Amniotic stem cell (primary cell): ENCODE measurements at places on chromosomes 2 and 18.

- no peak for DNase-seq
Measured at GRCh38 chr2:185640588-185640987, 98.0 kb upstream of the FSIP2 start.

- DNase-seq = no peak
Measured at GRCh38 chr18:59547581-59548182, 149.5 kb downstream of the CCBE1 start.

GRCh38 chr2:112686348-112687217 is 34.2 kb upstream of the NT5DC4 start:
- no peak for DNase-seq

DNA sequence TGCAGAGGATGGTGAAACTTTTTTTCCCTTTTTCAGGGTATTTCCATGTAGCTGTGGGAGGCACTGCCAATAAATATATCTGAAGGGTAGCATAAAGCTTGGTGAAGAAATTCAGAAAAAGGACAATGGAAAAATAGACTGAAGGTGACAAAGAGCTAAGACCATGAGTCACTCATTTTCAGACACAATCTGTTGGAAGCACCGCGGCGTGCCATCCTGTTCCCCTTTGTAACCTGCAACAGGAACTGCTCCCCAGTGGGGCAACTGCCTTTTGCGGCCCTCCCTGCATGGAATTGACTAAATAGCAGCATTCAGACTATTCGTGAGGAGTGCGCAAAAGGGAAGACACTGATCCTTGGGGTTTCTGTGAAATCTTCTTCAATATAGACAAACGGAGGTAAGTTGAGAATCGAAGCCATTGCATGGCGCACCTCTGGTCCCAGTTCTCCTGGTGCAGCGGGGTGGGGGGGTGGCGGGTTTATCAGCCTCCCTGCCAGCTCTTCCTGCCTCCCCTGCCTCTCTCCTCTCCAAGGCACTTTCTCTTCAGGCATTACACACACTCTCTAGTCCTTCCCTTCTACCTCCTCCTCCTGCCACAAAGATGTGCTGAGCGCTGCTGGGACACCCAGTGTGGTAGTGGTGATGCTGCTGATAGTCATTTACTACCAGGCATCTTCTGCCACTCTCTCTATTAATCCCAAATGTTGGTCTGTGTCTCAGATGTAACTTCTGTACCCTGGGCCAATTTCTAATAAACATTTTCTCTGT is 126.2 kb upstream of the TMEM200C start:
- DNase-seq = no peak

DNA sequence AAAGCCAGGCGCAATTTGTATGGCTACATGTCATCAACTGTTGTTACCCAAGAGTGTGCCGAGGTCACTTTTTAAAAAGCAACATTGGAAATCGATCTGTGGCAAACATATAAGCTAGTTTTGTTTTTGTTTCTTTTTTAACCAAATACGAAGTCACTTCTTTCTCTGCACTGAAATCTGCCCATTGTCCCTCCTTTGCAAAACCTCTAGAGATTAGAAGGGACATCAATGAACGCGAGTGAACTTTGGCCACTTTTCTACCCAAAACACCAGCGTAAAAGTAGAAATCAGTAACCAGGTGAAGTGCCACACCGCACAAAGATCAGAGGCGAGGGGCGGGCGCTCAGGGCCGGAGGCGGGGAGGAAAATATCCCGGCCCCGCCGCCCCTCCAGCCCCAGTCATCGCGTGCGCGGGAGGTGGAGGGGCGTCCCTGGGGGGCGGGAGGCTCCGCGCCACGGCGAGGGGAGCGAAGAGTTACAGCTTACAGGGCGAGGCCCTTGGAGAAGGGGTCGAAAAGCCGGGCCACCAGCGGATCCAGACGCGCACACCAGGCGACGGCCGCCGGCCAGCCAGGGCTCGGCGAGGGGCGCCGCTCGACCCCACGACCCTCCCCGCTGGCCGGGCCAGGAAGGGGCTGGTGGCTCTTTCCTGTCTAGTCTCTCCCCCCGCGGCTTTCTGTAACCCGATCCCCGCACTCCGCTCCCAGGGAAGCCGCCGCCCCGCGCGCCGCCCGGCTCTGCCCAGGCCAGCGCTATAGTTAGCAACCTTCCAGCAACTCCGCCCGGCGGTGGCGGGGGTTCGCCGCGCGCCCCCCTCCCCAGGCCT is 993 bp downstream of the RBMS1 start:
- DNase-seq = peak; percentile 64

GRCh38 chr2:84247532-84247931 is 211.5 kb downstream of the SUCLG1 start:
- no peak for DNase-seq

GRCh38 chr18:48049757-48050156 is 119.3 kb upstream of the SMAD2 start:
- no peak for DNase-seq

- no peak for DNase-seq
Measured at GRCh38 chr2:68303033-68303901, 16.5 kb downstream of the CNRIP1 start.

GRCh38 chr2:120829633-120830025 is 94.0 kb downstream of the GLI2 start:
- DNase-seq = no peak

DNA sequence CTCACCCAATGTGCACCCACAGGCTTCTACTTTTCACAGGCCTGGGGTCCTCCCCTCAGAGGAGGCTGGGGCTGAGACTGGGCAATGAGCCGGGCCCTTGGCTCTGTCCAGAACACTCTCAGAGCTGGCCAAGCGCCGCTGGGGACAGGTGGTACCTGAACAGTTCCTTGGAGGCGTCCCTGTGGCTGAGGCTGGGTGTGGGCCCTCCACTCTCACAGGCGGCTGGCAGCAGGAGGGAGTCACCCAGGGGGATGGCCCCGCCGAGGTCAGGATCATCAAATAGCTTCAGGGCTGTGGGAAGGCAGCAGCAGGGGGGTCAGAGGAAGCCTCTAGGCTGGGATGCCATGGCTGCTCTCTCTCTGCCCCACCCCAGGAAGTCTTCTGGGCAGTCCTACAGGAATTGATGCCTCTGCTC is 27.1 kb downstream of the HS1BP3 start:
- no peak for DNase-seq

DNA sequence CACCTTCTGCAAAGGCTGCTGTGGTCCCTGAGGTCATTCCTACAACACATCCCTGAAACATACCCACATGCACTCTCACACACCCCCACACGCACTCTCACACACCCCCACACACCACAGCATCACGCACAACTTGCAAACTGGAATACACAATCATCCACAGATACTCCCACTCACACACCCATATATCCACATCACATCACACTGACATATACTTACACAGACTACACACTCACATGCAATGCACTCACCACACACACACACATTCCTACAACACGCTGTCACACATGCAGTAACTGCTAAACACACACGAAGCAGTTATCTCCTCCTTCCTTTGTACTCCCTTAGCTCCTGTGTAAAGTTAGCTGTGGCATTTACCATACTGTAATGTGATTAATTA is 57.1 kb upstream of the PKDCC start:
- no peak for DNase-seq

DNA sequence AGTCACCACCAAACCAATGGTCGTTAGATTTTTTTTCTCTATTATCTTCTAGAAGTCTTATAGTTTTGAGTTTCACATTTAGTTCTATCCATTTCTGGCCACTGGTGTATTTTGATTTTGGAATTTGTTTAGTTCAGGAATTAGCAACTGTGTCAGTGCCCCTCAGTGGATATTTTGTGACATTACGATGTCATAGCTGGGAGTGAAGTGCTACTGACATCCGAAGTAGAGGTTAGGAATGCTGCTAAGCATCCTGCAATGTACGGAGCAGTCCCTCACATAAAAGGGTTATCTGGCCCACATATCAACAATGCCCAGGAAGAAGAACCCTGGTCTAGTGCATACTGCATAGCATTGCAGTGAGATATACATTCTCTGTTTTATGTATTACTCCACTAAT is 157.4 kb upstream of the RGPD4 start:
- peak; percentile 14 for DNase-seq

DNA sequence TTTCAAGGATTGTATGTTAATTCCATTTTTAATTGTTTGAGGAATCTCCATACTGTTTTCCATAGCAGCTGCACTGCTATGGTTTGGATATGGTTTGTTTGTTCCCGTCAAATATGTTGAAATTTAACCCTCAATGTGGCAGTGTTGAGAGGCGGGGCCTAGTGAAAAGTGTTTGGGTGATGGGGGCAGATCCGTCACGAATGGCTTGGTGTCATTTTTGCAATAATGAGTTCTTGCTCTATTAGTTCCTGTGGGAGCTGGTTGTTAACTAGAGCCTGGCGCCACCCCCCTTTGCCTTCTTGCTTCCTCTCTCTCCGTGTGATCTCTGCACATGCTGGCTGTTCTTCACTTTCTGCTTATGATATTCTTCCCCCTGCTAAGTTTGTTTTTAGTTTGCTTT is 71.4 kb upstream of the LDLRAD4 start:
- DNase-seq = no peak

DNA sequence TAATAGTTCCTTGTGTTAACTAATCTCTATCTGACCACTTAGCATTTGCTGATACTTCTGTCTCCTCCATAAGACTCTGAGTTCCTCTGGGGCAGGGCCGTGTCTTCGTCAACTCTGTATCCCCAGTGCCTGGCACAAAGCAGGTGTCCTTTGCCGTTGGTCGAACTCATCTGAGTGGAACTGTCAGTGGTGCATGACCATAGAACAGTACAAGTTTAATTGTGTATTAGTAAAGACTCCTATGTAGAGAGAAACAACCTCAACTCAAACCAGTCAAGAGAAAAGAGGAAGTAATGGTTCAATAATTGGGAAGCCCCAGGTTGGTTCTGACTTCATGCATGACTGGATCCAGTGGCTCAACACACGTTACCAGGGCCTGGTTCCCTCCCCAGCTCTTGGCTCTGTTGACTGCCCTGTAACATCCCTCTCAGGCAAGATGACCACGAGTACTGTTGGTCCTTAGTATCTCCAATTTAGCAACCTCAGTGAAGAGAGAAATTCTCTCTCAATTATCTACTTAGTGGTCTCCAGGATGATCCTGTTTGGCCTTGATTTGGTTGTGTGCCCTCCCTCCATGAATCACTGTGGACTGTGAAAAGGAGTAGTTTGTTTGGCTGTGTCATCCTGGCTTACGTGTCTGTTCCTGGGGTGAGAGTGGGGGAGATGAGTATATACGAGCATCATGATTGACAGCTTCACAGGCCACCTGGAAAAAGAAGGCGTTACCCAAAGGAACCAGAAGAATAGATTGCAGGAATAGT is 58.5 kb upstream of the MSH6 start:
- no peak for DNase-seq

GRCh38 chr2:6924101-6924923 is 7.1 kb downstream of the RNF144A start:
- DNase-seq = no peak

- DNase-seq = no peak
Measured at GRCh38 chr2:191152482-191153240, 1.9 kb upstream of the STAT4 start.

DNA sequence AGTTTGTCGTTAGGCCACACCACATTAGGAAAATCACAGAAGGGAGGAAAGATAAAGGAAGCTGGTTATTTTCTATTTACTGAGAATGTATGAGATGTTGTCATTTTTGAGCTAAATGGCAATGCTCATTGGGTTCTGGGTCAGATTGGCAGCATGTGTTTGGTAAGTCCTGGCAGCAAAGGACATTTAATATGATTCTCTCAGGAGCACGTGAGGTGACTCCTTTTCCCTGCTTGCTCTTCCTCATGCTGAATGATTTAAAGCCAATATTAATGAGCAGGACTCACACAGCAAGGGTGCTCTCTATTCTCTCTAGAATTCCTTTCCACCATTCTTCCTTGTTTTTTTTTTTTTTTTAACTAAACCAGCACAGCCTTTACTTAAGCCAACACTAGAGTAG is 298.2 kb downstream of the XIRP2 start:
- DNase-seq = no peak

DNA sequence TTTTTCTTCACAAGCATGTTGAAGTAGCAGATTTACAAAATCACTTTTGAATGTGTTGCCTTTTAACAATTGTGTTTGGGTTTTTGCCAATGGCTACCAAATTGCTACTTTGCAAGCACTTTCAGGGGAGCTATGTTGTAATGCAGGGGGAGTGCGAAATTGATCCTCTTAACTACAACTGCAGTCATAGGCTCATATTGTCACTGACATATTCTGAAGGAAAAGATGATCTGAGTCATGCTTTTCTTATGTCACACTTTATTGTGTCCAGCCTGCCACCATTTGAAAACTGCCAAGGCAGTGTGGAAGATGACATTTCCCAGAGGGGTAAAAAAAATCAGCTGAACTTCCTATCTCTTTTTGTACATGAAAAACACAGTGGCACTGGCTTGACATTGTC is 74.9 kb downstream of the GPD2 start:
- no peak for DNase-seq

- no peak for DNase-seq
Measured at GRCh38 chr2:178237488-178238153, 43.3 kb downstream of the OSBPL6 start.

- DNase-seq = no peak
Measured at GRCh38 chr2:41829052-41829451, 218.8 kb upstream of the PKDCC start.

DNA sequence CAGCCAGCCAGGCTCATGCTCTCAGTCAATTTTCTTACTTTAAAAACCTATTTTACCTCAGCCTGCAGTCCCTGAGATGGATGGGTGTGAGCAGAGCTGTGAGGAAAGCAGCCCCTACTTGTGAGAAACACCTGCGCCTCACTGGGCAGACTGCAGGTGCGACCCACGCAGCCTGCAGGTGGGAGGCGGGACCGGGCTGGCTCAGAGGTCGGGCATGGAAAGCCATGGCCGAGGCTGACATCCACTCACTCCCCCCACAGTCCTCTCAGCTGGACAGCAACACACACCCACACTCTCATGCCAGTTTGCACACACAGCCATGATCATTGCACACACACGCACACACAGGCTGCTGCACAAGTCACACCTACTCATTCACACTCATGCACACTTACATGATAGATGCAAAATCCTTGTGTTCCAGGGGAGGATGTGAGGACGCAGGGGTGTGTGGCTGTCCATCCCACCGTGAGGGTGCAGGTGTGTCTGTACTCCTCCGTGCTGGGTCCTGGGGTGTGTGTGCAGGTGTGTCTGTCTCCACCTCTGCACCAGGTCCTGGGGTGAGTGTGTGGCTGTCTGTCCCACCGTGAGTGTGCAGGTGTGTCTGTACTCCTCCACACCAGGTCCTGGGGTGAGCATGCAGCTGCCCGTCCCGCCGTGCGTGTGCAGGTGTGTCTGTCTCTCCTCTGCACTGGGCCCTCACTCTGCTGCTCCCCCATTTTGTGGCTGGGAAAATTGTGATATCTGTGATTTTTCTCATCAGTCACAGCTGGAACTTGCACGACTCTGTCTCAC is 166.5 kb downstream of the RTP5 start:
- no peak for DNase-seq

- no peak for DNase-seq
Measured at GRCh38 chr2:168731616-168732015, 70.8 kb upstream of the NOSTRIN start.

- no peak for DNase-seq
Measured at GRCh38 chr2:180730976-180731375, 249.4 kb upstream of the UBE2E3 start.
